Occipital lobe (tissue), 3 donors: ENCODE measurements at places on chromosomes 13 and 19. TPM values are rescaled to one million over a fixed set of nuclear protein-coding genes. Genes with fewer than 3 reads are reported as not detected.

GRCh38 chr13:105665284-105665683 is 870.2 kb downstream of the EFNB2 start:
- no peak for DNase-seq

DNA sequence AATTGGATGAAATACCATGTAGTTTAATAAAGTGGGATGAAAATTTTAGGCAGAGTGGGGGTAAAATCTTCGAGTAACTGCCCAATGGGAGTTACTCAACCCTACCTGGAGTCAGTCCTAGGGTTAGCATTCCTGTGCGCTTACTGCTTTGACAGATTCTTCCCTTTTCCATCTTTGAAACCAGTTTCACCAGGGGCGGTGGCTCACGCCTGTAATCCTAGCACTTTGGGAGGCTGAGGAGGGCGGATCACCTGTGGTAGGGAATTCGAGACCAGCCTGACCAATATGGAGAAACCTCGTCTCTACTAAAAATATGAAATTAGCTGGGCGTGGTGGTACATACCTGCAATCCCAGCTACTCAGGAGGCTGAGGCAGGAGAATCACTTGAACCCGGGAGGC is 37.0 kb upstream of the CXCL17 start:
- no peak for DNase-seq

- DNase-seq, result no peak
Measured at GRCh38 chr13:58906329-58907007, 1257.3 kb downstream of the DIAPH3 start.

DNA sequence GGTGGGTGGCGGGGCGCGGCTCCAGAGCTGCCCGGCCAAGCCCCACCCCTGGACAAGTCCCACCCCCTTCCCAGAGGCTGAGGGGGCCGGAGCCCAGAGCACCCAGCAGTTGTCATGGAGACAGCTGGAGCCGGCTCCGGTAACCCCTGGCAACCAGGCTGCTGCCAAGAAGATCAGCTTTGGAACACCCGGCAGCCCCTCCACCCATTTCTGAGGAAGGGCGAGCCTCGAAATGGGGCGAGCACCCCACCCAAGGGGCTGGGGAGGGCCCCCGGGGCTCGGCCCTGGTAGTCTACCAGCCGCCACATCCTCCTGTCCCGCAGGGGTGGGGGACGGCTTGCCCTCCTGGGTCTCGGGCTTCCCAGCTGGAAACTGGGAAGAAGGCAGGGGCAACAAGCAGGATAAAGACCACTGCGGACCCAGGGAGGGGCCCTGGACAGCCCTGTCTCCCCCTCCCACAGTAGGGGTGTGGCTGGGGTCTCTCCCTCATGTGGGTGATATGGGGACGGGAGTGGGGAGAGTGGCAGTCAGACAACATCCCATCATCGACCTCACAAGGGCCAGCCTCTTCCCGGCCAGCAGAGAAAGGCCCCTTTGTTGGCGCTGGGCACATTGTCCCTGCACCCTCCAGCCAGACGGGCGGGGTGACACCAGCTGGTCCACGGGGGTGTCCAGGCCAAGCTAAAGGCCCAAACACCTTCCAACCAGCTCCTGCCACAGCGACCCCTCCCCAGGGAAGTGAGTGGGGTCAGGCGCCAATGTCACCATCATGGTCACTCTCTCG is 1.5 kb downstream of the CERS1 start:
- DNase-seq, result peak; percentile 90

GRCh38 chr19:10000171-10000826 is 10.0 kb downstream of the COL5A3 start:
- DNase-seq, result no peak

Gene SIGLEC9
- 0.78 TPM for total RNA-seq

Gene PDE4C
- 0.47 TPM for total RNA-seq

Gene ODAD3
- 0.47 TPM for total RNA-seq

Gene CDADC1
- 14.8 TPM for total RNA-seq

Gene ZNF665
- 5.8 TPM for total RNA-seq

Gene ISYNA1
- 95.1 TPM for total RNA-seq
